Stimulated activated CD4-positive, alpha-beta T cell treated with anti-CD3 and anti-CD28 coated beads, Interleukin-12 subunit alpha, Interleukin-12 subunit beta, amount 100 ng/mL, for 48 hours (primary cell): ENCODE measurements at places on chromosomes 3 and 15.

DNA sequence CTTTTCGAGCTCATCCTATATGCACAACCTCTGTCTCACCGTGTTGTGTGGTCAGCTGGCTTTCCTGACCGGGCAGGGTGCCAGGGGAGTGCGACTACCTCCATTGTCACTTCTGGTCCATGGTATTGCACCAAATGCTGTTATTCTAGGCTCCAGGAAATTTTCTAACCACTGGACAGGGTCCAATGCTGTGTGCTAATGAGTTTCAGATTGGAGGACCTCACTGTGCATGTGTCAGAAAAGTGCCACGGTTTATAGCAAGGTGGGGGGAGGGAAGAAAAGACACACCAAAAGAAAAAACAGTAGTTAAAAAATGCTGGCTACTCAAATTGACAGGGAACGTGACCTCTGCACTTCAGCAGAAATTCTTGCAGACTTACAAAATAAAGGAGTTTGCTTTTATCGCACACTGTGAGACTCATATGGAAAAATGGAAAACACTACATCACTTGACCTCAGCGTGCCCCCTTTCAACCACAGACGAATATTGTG lies 480.1 kb downstream of the FOXP1 start:
- no peak for DNase-seq

DNA sequence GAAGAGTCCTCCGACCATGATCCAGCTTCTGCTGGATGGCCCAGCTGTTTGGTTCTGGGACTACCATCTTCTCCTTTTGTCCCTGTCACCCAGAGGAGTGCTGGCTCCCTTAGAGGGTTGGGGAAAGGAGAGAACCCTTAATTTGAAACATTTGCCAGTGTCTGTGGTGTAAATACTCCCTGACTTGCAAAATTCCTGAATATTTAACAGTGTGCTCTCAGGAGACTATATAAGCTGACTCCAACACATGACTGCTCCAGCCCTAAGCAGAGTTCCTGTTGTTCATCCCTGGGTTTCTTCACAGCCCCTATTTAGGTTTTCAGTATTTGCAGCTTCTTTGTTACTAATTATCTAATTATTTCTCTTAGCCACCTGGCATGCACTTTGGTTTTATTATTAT lies 133.1 kb downstream of the CPNE4 start:
- DNase-seq = no peak

- DNase-seq = no peak
Observed at GRCh38 chr15:63072023-63072650, 29.6 kb downstream of the TPM1 start.

DNA sequence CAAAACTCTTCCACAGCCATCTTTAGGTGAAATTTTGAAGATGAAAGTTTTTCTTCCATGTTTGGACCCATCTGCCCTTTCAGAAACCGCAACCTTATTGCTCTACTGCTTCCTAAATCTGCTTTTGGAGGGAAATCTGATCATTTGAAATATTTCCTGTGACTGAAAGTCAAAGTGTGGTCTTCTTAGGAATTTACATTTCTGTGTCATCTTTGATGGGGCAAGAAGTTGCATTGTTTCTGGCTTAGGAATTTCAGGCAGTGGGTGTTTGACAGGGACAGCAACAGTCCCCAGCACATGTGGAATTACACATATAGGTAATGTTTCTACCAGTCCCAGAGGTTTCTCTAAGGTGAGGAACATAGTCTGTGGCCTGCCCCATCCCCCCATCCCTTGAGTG lies 5.3 kb upstream of the TYRO3 start:
- no peak for DNase-seq

GRCh38 chr3:36248374-36248773 lies 131.9 kb upstream of the STAC start:
- DNase-seq = no peak

- no peak for DNase-seq
Observed at GRCh38 chr3:152269056-152269830, 514 bp downstream of the MBNL1 start.

DNA sequence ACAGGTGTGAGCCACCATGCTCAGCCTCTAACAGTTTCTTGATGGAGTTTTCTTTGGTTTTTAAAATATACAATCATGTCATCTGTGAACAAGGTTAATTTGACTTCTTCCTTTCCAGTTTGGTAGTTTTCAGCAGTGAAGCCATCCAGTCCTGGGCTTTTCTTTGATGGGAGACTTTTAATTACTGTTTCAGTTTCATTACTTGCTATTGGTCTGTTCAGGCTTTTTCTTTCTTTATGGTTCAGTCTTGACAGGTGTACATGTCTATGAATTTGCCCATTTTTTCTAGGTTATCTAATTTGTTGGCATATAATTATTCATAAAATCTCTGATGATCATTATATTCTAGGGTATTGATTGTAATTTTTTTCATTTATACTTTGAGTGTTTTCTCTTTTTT lies 36.8 kb downstream of the PFN2 start:
- no peak for DNase-seq
